ENCODE measurements at places on chromosomes 1 and 21.

- DNase-seq = no peak
These were observed 56.5 kb downstream of the GATAD2B start for GRCh38 chr1:153866045-153866850.

DNA sequence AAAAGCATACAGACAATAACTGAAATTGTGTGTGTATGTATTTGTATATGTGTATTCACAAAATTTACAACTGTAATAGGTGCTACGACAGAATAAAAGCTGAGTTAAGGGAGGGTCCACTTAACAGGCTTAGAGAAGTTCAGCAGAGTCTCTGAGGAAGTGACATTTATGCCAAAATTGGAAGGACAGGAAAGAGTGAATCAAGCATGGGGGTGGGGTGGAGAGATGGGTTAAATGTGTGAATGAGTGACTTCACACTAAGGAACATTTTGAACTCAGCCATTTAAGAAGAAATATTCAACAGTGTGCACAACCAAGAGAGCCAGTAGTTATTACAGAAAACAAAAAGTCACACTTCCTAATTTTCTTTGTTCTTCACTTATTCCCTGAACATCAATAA, 53.8 kb upstream of the RGS1 start:
- DNase-seq = no peak

DNA sequence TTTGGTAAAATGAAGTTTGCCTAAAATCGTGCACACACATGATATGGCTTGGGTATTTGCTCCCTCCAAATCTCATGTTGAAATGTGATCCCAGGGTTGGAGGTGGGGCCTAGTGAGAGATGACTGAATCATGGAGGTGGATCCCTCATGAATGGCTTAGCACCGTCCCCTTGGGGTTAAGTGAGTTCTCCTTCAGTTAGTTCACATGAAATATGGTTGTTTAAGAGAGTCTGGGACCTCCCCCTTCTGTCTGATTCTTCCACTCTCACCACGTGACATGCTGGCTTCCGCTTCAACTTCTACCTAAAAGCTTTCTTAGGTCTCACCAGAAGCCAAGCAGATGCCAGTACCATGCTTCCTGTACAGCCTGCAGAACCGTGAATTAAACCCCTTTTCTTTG, 58.4 kb downstream of the SIPA1L2 start:
- DNase-seq = no peak

DNA sequence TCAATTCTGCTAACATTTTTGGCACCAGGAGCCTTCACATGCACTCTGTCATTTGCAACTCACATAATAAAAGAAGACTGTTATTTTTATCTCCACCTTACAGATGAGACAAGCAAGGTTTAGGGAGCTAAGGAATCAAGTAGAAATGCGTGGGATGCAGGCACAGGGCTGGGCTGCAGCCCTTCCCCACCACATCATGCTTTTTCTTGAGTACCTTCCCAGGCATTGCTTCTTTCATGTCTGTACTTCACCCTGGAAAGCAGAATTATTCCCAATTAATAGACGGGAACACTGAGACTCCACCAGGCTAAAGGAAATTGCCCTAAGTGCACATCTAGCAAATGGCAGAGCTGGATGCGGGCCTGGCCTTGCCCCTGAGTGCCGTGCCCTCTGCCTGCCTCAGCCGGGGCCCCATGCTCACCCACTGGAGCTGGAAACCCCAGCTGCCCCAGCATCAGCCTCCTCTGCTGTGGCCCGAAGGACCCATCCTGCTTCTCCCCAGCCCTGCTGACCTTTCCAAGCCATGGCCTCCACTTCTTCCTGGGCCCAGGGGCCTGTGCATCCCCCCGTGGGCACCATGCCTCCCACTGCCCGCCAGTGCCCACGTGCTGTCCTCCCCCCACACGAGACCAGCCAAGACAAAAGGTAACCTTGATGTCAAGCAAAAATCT, 257.5 kb downstream of the TOMM20 start:
- DNase-seq = no peak

DNA sequence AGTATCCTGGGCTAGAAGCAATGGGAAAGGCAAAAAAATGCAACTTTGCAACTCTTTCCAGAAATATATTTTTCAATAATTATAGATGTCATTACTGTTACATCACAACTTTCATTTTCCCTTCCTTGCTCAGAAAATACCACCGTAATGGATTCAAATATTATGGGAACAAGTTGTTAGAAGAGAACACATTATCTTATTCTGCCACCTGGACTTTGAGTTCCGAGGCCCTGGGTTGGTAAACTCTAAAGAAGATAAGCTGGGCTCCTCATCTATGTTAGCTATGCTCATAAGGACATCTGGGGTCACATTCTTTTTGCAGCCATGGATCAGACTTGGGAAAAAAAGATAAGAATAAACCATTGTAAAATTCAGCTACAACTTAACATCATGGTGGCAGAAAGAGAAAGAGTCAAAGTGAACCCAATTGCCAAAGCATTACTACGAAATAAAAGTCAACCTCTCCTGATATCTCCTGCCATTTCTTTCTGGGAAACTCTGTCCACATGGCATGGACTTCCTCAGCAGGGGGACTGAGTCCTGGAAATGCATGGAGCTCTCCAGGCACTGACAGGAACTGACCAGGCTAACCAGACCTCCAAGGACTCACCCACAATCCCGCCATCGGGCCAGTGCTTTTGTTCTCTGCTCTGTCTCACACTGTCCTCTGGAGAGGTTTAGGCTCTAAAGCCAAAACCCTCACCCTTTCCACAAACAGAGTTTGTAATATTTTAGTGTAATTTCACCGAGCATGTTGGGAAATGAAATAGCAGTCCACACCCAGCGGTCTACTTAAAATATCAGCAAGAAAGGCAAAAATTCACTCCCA, 499.1 kb upstream of the RUNX1 start:
- DNase-seq = no peak

DNA sequence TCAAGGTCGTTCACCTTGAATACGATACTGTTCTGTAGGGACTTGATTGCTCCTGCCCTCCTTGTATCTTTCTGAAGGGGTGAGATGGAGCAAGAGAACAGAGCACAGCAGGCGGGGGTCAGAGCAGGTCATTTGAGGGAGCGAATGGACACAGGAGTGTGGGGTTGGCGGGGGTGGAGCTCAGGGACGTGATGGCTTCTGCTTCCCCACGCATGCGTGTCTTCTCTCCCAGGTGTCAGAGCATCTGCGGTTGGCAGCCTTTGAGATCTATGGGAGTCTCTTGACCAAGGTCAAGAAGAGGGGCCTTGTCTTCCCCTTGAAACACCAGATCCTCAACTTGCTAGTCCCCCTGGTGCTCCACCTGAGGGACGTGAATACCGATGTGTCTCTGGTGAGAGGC, 63.9 kb downstream of the INAVA start:
- DNase-seq = no peak

Measured in H54 (cell line).